ENCODE measurements at places on chromosomes 13 and 19.

DNA sequence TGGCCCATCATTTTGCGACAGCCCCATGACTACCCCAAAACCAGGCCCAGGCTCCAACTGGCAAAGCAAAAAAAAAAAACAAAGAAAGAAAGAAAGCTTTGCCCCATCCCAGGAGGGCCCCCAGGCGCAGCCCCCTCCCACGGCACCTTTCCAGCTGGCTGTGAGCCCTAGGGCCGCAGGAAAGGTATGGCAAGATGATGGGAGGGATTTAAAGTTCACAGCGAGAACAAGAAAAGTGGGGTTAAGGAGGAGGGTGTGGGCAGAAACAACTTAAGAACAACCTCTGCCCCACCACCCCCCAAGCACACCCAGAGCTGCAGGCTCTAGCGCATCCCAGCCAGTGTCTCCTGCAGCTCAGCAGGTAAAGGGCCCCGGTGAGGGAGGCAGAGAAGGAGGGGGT, at the start of gene CYP2F1:
Gene CYP2F1, plus strand, starts transcription at position 301 of the 400 bp plus-strand sequence. CDS start 1,757 bp downstream, outside the sequence.
- no peak for DNase-seq

DNA sequence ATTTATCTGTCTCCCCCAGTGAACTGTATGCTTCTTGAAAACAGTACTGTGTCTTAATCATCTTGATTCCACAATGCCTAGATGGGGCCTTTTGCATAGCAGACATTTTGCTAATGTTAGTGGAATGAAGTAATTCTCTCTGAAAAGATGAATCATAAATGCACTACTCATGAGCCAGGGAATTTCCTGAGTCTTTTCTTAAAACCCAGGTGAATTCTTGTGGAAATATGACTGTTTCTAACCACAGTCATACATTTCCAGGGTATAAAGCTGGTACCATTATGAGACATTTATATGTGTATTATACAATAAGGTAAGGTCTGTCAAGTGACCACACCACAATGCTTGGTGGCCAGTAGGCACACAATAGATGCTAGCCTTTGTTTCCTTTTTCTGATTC, 5.5 kb upstream of the KCTD4 start:
- DNase-seq, result no peak

- no peak for DNase-seq
These were observed 68.4 kb downstream of the ALOX5AP start for GRCh38 chr13:30803749-30804148.

GRCh38 chr13:78657699-78658629, 991 bp downstream of the OBI1 start:
- DNase-seq, result no peak

DNA sequence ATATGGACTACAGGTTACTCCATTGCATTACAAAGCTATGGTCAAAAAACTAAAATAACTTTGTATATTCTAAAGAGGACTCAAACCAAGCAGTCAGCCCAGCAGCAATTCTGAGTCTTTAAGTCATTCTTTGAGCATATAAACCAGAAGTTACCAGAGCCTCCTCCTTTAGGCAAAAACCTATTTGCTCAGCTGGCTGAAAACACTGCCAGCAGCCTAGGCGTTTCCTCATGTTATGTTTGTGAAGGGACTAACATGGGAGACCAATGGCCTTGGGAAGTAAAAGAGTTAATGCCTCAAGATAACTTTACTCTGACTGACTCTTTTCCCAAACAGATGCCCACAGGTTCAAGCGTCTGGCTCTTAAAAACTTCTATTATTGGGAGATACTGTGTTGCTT, 45.3 kb downstream of the ZNF626 start:
- no peak for DNase-seq

DNA sequence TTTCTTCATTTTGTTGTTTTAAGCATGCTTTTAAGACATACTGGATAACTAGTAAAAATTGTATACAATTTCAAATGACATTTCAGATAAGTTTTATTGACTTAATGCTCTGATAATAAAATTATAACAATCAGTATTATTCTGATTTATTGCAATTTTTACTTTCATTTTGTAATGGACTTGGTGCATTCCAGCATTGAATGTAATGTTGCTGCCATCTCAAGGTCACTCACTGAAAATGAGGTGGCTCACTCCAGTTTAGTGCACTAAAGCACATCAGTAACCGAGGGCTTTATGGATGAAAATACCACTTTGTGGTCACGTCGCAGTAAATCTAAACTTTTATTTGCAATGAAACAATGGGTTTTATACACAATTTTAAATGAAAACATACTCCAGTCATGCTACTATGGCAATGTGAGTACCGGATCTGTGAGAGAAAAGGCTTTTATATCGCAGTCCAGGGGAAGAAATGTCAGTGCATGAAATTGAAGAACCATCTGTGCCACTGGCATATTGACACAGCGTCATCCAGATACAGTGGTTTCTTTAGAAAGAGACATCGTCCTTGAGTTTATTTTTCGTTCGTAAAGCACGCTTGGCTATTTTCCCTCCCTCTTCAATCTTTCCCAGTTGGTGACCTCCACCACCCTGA, 20.7 kb upstream of the ZNF507 start:
- DNase-seq, result no peak

DNA sequence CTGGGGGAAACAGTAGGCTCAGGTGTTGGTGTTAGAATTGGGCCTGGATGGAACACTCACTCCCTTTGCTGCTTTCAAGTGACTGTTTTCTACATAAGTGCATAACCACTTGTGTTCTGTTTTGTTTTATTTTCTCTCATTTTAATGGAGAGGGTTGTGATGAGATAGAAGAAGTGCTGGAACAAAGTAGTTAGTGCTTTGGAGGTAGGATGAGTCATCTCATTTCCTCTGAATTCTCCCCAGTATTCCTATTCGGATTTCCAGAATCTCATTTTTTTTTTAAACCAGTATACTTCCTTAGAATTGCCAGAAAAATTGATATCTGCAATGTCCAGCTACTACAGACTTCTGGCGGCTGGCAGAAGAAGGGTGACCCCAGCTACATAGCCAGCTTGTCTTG, 575.9 kb downstream of the MYO16 start:
- DNase-seq, result no peak

DNA sequence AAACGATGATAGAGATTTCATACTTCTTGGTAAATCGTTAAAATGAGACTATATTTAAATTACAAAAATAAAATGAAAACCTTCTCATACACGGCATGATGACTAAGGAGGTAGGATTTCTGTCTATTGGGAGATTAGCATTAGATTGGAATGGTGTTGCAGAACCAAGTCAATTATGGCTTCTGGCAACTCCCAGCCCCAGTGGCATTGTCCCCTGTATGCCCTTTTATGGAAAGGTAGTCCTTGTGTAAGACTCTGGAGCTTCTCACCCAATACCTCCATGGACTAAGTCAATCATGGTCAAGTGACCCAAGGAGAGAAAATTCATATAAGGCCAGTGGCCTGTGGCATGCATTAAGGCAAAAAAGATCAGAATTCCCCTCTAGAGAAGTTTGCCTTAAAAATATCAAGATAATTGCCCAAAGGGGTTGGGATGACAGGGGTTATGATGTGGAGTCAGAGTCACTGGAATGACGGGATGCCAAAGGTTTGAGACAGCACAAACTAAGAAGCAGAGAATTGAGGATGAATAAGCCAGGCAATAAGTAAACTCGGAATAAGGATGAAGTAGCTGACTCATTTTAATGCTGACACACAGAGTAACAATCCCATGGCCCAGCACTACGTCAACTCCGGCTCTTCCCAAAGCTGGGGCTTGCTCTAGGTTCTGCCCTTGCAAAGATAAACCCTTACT, 57.8 kb upstream of the POSTN start:
- DNase-seq, result no peak

- DNase-seq, result no peak
These were observed 17.9 kb downstream of the ANKRD10 start for GRCh38 chr13:110897014-110897413.

DNA sequence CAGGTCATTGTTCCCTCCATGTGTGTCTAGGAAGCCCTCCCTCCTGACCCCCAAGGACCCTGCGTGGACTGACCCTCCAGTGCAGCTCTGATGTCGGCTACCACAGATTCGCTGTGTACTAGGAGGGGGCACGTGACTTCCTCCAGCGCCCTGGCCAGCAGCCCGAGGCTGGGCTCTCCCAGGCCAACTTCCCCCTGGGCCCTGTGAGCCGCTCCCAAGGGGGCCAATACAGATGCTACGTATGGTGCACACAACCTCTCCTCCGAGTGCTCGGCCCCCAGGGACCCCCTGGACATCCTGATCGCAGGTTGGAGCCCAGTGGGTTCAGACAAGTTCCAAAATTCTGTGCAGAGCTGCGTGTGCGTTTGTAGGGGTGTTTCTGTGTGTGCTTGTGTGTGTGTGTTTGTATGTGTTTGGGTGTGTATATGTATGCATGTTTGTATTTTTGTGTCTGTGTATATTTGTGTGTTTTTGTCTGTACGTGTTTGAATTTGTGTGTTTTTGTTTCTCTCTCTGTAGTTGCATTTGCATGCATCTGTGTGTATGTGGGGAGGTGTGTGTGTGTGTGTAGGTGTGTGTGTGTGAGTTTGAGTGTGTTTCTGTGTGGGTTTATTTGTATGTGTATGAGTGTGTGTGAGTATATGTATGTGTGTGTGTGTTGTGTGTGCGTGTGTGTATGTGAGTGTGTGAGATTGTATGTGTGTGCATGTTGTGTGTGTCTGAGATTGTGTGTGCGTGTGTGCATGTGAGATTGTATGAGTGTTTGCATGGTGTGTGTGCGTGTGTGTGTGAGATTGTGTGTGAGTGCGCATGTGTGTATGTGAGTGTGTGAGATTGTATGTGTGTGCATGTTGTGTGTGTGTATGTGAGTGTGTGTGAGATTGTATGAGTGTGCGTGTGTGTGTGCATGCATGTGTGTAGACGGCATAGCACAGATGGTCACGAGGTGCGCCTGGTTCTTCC, 21.4 kb upstream of the LILRA2 start:
- no peak for DNase-seq

GRCh38 chr19:51101171-51101865, 6.9 kb downstream of the CTU1 start:
- no peak for DNase-seq

DNA sequence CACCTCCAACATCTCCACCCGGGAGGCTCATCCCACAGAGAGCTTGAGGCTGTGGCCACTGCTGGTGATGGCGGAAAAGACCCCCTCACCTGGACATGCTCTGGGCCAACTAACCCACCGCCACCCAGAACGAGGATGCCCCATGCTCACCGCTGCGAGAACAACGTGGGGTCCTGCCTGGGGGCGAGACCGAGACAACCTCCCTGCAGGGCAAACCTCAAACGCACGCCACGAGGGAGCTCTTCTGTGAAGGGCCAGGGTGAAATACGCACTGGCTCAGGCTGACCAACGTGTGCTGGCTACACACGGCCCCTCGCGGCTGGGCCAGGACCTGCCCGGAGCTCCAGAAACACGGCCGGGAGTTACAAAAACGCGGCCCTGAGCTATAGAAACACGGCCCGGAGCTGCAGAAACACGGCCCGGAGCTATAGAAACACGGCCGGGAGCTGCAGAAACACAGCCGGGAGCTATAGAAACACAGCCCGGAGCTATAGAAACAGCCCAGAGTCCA, 19.0 kb upstream of the PLPP2 start:
- DNase-seq, result no peak

GRCh38 chr19:40907968-40908735, 26.1 kb upstream of the CYP2A7 start:
- peak; percentile 43 for DNase-seq

DNA sequence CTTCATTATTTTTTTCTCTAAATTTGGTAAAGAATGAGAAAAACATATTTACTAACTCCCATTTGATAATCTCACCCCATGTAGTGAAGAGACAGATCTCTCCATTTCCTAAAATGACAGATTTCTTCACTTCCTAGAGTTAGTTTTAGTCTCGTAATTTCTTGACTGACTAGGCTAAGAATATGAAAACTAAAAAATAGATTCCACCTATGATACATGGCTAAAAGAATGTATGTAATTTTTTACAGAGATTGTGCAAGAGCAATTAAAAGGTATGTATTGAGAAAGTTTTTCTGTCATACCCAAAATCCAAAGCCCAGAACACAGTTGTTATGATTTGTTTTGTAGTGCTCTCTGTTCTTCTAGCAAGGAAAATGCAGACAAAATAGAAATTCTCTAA, 9.5 kb downstream of the NALCN start:
- DNase-seq, result no peak

- no peak for DNase-seq
These were observed 5.7 kb upstream of the RPS15 start for GRCh38 chr19:1432507-1432887.
